ENCODE measurements at places on chromosomes 16 and 17. TPM values are rescaled to one million over a fixed set of nuclear protein-coding genes. Genes with fewer than 3 reads are reported as not detected.

The PGP gene
- polyA plus RNA-seq = 10.3 TPM

The CRISPLD2 gene
- 6.3 TPM for polyA plus RNA-seq

The DNASE1L2 gene
- 2.5 TPM for polyA plus RNA-seq

The MT1M gene
- polyA plus RNA-seq = 0.45 TPM

The ABAT gene
- polyA plus RNA-seq = 4.7 TPM

The KRT12 gene
- not detected for polyA plus RNA-seq

The DRC3 gene
- polyA plus RNA-seq = 3.6 TPM

The RHBDF1 gene
- polyA plus RNA-seq = 49.1 TPM

The TBC1D28 gene
- not detected for polyA plus RNA-seq

The ENPP7 gene
- polyA plus RNA-seq = not detected

The C16orf92 gene
- not detected for polyA plus RNA-seq

The HOXB9 gene
- polyA plus RNA-seq = not detected

The PITPNC1 gene
- polyA plus RNA-seq = 14.0 TPM

The PLK1 gene
- 68.7 TPM for polyA plus RNA-seq

The PRSS21 gene
- polyA plus RNA-seq = not detected

The CHMP6 gene
- 44.1 TPM for polyA plus RNA-seq

The ITGAX gene
- 0.66 TPM for polyA plus RNA-seq

The VTN gene
- 1.6 TPM for polyA plus RNA-seq

The SOST gene
- not detected for polyA plus RNA-seq

The MMP28 gene
- polyA plus RNA-seq = 0.33 TPM

The AKAP1 gene
- 36.3 TPM for polyA plus RNA-seq

The GDPD1 gene
- polyA plus RNA-seq = 1.5 TPM

The VAT1L gene
- 52.5 TPM for polyA plus RNA-seq

The DHRS7C gene
- polyA plus RNA-seq = not detected

The RHOT1 gene
- polyA plus RNA-seq = 25.0 TPM

The NPIPA5 gene
- 0.24 TPM for polyA plus RNA-seq

The LRRC46 gene
- 1.8 TPM for polyA plus RNA-seq

The TNFRSF17 gene
- 0.08 TPM for polyA plus RNA-seq

The TPSG1 gene
- not detected for polyA plus RNA-seq

The CCL16 gene
- polyA plus RNA-seq = not detected

The USP31 gene
- polyA plus RNA-seq = 2.8 TPM

The LAT gene
- 8.6 TPM for polyA plus RNA-seq

The IGF2BP1 gene
- 0.05 TPM for polyA plus RNA-seq

The TMEM204 gene
- 2.1 TPM for polyA plus RNA-seq

The PITPNM3 gene
- polyA plus RNA-seq = 0.86 TPM

The SOX9 gene
- polyA plus RNA-seq = 20.2 TPM

The CCL7 gene
- 0.50 TPM for polyA plus RNA-seq

The PDE6G gene
- polyA plus RNA-seq = 4.4 TPM

The MYH1 gene
- 0.06 TPM for polyA plus RNA-seq

The ADAD2 gene
- polyA plus RNA-seq = not detected

The RNU2-1 gene
- polyA plus RNA-seq = not detected

The MRM3 gene
- polyA plus RNA-seq = 16.4 TPM

Measured in SK-N-SH (cell line).